ENCODE measurements at places on chromosomes 13 and 19. TPM values are rescaled to one million over a fixed set of nuclear protein-coding genes. Genes with fewer than 3 reads are reported as not detected.

- no peak for DNase-seq
Measured at GRCh38 chr19:13583114-13583513, 76.8 kb upstream of the CACNA1A start.

DNA sequence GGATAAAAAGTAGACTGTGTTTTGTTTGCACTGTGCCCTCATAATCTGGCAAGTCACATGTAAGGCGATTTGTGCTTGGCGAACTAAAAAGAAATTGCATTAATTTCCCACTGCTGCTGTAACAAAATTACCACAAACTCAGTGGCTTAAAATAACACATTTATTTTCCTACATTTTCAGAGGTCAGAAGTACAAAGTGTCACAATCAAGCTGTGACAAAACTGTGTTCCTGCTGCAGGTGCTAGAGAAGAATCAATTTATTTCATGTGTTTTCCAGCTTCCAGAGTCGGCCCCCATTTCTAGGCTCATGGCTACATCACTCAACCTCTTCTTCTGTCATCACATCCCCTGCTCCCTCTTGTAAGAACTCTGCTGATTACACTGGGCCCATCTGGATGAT lies 158.6 kb upstream of the UFM1 start:
- no peak for DNase-seq

MISP gene
- total RNA-seq: 0.09 TPM

PPM1N gene
- 0.18 TPM for total RNA-seq

ZNF208 gene
- total RNA-seq: 0.35 TPM

CYP2B6 gene
- not detected for total RNA-seq

PSG7 gene
- total RNA-seq: not detected
